ENCODE measurements at places on chromosomes 16 and 17.

GRCh38 chr17:67558740-67559380 is 158.9 kb upstream of the NOL11 start:
- no peak for DNase-seq

DNA sequence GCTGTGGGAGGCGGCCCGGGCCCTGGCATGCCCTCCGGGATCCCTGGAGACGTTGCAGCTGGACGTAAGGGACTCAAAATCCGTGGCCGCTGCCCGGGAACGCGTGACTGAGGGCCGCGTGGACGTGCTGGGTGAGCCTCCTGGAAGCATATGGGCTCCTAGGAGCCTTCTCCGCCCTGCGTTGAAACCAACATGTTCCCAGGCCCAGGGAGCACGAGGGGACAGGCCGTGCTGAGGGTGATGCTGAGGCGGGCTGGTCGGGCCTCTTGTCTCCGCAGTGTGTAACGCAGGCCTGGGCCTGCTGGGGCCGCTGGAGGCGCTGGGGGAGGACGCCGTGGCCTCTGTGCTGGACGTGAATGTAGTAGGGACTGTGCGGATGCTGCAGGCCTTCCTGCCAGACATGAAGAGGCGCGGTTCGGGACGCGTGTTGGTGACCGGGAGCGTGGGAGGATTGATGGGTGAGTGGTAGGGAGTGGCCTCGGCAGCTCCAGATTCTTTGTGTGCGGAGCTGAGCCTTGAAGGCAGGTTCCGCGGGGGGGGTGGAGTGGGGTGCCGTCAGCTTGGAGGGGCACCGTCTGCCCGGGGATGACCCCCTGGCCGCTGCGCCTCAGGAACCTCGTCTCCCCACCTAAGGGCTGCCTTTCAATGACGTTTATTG is 567 bp downstream of the HSD17B1 start:
- DNase-seq = no peak

DNA sequence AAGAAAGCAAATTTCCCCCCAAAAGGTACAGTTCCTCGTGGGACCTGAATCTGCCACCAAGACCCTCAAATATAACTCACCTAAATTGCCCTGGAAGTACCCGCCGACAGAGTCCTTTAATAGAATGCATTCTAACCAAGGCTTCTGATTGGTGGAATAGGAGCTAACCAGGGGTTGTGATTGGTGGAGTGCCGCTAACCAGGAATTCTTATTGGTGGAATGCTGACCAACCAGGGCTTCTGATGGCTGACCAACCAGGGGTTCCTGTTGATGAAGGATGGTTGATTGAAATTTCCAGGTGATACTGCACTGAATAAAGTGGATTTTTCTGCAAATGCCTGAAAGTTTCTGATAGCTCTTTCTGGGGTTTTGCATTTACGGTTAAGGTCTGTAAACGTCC is 6.5 kb downstream of the TFAP4 start:
- no peak for DNase-seq

DNA sequence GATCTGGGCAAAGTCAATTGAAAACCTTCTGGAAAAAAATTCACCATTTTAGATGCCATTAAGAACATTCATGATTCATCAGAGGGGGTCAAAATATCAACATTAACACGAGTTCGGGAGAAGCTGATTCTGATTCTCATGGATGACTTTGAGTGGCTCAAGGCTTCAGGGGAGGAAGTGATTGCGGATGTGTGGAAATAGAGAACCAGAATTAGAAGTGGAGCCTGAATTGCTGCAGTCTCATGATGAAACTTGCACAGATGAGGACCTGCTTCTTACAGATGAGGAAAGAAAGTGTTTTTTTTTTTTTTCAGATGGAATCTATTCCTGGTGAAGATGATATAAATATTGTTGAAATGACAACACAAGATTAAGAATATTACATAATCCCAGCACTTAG is 12.9 kb downstream of the ITGAX start:
- DNase-seq = no peak

DNA sequence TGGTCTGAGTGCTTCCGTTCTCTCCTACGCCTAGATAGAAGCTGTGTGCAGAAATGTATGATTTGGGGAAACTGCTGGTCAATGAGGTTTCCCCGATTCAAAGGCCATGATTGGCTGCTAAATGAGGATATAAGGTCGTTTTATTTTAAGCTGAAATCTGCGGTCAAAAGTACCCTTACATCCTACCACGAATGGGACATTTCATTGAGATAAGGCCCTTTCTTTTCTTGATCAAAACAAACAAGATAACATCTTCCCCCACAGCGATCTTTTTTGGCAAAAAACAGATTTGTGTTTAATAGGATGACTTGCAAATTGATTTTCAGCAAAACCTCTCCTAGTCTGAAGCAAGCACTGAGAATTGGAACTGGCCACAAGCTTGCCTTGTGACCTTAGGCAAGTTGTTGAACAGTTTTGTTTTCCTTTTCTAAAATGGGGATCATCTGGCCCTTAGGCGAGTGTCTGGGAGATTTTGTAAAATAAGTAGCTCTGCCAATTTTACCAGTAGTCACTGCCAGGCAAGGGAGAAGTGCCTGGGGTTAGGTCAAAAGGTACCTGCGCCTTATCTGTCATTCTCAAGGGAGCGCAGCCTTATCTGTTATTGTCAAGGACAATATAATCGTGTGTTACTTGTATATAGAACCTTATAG is 635 bp downstream of the SCPEP1 start:
- DNase-seq = peak; percentile 6

DNA sequence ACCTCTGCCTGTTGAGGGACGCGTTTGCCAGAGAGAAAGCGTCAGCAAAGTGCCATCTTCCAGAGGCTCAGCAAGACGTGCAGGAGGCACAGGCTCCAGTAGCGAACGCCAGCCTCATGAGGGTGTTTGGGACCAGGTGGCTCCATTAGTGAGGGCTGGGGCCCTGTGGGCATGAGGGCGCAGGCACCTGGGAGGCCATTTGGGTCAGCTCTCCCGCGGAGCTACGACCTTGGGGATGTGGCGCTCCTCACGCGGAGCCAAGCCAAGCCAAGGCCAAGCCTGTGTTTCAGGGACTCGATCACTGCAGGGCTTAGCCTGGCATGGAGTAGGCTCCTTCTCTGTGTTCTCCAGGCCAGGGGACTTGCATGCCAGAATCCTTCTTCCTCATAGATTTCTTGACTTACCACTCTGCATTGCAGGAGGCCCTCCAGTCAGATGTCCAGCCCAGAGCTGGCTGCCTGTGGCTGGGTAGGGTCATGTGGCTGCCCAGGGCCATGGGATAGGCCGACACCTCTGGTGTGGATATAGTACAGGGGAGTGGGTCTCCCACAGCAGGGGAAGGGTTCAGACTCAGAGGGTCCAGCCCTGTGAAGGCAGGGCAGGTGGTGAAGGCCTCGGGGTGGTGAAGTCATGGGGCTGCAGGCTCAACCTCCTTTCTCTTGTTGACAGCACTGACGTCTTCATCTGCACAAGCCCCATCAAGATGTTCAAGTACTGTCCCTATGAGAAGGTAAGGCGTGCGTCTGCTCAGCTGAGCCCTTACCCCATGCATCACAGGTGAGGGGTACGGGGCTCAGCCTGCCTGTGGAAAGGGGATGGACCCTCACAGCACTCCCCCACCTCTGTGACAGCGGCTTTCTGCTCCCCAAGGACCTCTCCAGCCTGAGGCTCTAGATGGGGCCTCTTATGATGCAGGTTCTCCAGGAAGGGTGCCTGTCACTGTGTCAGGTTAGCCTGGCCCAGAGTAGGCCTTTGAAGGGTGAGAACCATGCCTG is 19.6 kb downstream of the NT5M start:
- DNase-seq = no peak

DNA sequence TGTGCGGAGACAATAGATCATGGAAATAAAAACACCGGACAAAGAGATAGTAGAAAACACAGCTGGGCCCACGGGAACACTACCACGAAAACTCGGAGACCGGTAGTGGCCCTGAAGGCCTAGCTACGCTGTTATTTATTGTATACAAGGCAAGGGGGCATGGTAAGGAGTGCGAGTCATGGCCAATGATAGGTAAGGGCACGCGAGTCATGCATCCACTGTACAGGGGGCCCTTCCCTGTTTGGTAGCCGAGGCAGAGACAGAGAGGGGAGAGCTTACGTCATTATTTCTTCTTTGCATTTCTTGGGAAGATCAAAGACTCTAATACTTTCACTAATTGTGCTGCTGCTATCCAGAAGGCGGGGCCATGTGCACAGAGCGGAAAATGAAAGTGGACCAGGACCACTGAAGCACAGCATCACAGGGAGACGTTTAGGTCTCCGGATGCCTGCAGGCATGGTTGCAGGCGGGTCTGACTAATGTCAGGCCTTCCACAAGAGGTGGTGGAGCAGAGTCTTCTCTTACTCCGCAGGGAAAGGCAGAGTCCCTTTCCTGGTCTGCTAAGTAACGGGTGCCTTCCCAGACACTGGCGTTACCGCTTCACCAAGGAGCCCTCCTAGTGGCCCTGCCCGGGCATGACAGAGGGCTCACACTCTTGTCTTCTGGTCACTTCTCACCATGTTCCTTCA is 74.4 kb upstream of the ARL4D start:
- no peak for DNase-seq

GRCh38 chr17:35053204-35053603 is 10.3 kb downstream of the RFFL start:
- DNase-seq = no peak

GRCh38 chr17:58702045-58702476 is 9.7 kb downstream of the RAD51C start:
- no peak for DNase-seq

DNA sequence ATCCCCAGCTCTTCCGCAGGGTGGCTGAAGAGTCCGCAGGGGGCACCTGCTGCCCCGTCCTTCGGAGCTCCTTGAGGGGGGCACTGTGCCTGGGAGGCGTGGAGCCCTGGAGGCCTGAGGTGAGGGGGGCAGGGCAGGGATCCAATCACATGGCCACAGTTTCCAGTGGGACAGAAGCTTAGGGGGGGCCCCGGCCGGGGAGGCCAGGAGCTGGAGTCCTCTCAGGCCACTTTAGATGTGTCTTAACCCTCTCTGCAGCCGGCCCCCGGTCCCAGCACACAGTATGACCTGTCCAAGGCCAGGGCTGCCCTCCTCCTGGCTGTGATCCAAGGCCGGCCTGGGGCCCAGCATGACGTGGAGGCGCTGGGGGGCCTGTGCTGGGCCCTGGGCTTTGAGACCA is 10.8 kb downstream of the ZNF213 start:
- DNase-seq = no peak

GRCh38 chr17:40909755-40910154 is 24.7 kb upstream of the KRT20 start:
- DNase-seq = no peak

DNA sequence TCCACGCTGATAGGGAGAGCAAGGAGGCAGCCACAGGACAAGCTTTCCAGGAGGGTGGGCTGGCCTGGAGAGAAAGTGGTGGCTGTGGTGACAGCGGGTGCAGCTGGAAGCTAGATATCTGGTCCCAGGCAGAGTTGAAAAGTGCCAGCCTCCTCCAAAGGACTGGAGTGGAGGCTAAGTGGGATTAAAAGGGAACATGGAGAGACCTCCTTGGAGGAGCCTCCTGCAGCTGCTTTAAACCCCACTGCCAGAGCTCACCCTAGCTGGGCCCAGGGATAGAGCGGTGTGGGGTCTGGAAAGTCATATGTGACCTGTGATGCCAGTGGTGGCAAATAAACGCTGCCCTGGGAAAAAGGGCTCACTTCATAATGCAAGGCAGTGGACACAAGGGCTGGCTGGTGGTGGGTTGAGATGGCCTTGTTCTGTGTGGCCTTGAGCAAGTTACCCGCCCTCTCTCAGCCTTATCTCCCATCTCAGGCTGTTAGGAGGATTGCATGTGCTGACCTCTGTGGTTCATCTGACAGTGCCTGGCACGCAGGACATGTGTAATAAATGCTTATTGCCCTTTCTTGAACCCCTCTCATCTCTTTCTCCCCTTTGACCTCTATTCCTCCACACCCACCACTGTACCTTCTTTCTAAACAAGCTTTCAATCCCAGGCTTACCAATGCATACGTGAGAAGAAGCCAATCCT is 61.0 kb upstream of the LGALS9 start:
- no peak for DNase-seq

- no peak for DNase-seq
These were observed 139.0 kb downstream of the DNAH9 start for GRCh38 chr17:11737313-11737679.

GRCh38 chr17:83162035-83162745 is 82.8 kb downstream of the METRNL start:
- no peak for DNase-seq

DNA sequence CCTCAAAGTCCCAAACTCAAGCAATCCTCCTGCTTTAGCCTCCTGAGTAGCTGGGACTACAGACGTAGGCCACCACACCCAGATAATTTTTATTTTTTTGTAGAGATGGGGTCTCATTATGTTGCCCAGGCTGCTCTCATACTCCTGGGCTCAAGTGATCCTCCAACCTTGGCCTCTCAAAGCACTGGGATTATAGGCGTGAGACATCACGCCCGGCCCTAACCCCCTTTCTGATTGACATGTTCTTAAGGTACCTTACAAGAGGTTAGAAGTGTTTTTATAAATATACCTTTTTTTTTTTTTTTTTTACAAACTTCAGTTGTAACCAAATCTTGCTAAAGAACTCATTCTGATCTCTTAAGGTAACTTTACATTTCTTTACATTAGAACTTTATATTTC is 64.8 kb downstream of the GNA13 start:
- DNase-seq = no peak

DNA sequence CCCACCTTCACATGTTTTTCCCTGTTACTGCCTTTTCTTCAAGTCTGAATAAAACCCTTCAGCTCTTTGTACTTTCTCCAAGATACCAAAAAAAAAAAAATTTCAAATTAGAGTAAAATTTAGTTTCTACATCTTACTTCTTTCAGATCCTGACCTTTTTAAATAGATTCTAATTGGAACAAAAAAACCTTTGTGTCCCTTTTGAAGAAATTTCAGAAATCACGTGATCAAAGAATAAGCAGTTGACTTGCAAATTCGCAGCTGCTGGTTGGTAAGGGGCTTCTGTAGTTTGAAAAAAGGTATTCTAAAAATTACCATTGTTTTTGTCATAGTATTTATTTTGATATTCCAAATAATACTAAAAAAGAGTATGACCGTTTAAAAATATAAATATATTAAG is 71.7 kb downstream of the CDC27 start:
- no peak for DNase-seq

DNA sequence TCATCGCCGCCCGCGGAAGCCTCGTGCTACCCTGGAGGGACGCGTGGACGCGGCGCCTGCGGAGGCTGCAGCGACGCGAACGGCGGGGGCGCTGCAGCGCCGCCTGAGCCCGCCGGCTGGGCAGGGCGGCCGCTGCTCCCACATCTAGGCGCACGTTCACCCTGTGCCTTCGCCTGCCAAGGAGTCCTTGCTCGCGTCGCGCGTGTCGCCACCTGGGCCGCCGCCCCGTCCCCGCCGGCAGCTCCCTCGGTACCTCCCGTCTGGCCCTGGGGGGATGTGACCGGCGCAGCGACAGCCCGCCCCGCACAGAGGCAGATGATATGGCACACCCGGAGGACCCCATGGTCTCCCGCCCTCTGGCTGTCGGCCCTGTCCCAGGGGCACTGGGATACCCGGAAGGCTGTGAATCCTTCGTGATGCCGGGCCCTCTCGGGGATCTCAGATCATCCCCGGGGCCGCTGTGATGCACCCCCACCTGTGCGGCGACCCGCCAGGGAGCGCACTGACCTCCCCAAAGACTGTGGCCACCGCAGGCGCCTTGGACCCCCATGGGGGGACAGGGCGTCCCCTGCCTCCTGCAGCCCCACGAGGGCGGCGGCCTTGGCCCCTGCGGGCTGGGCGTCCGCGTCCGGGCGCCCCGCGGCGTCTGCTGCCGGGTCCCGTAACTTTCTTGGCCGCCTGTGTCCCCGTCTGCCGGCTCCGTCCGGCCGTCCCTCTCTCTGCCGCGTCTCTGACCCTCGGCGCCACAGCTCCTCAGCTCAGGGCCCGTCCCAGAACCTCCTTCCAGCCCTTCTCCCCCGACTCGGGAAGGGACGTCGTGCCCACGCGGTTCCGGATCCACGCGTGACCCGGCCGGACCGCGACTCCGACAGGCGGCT is 689 bp upstream of the TBC1D24 start:
- DNase-seq = peak; percentile 70

GRCh38 chr17:41016578-41017215 is 7.8 kb upstream of the KRTAP3-1 start:
- DNase-seq = no peak

Data from CD4-positive, alpha-beta memory T cell (primary cell).